ENCODE measurements at places on chromosomes 5 and 9.
A peak's percentile ranks its signal among the peaks of the same experiment; 100 is the strongest.

- DNase-seq = no peak
Measured at GRCh38 chr9:114465417-114465816, 39.9 kb downstream of the WHRN start.

GRCh38 chr9:111926421-111926875, 29.8 kb downstream of the UGCG start:
- peak; percentile 90 for DNase-seq

DNA sequence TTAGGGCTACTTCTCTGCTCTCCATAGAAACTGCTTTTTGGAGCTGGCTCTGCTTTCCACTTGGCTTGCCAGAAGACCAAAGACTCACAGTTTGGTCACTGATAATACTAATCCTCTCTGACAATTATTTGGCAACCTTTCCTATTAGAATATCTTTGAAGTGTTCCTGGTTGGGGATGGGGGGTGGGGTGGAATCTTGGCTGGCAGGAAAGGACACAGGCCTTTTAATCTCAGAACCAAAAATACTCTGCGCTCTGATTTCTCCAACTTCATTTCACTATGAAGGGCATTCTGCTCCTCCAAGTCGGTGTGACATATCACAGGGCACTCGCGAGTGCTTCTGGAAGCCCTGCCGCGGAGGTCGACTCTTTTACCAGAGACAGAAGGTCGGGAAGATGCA, 1329.0 kb upstream of the WWC1 start:
- DNase-seq = no peak

- DNase-seq = peak; percentile 70
Measured at GRCh38 chr5:172411484-172412072, 42.7 kb downstream of the SH3PXD2B start.

DNA sequence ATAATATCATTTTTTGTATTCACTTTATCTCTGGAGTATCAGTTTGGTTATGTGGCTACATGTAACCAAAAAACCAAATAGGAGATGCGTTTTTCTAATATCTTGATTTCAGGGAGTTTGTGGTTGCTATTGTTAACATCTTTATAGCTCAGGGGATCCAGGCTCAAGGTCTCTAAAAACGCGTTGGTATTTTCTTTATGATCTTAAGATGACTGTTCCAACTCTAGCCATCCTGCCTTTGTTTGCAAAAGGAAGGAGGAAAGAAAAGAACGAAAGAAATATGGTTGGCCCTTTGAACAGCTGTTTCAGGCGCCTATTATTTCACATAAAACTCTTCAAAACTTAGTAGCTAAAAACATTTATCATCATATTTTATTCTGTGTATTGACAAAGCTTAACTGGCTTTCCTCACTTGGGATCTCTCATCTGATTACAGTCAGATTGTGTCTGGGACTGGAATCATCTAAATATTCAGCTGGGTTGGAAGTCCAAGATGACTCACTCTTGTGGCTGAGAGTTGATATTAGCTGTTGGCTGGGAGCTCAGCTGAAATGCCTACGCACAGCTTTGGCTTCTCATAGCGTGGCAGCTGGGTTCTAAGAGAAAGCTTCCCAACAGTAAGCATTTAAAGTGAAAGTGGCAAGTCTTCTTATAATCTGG, 60.1 kb downstream of the FAM174A start:
- peak; percentile 90 for DNase-seq

DNA sequence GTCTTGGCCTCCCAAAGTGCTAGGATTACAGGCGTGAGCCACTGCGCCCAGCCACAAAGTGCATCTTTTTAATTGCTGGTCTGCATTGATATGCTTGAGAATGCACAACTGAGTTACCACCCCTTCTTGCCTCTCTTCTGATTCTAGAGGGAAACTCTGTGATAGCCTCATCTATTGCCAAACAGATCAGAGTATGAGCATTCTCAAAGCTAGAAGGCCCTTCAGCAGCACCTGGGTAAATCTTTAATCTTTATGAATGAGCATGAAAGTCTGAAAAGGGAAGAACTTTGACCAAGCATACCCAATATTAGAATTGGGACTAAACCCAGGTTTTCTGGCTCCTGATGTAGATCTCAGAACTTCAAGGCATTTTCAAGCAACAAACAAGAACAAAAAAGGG, 298.3 kb upstream of the TNC start:
- no peak for DNase-seq

- DNase-seq = peak; percentile 9
Measured at GRCh38 chr5:90803876-90804275, 245.3 kb downstream of the ADGRV1 start.

DNA sequence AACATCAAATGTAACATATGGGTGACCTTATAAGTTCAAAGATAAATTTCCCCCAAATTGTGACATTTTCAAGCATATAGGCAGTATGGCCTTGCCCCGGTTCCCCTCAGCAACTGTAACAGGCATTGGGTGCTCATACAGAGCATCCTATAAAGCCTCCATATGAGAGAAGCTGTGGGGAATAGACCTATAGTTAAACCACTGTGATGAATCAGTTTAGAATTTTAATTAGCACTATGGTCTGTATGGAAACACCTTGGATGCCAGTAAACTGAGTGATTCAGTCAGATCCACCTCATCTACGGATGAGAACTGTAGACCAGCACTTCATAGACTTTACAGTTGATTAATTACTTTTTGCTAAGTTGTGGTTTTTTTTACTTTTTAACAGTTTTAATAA, 79.4 kb downstream of the ERCC6L2 start:
- DNase-seq = no peak

DNA sequence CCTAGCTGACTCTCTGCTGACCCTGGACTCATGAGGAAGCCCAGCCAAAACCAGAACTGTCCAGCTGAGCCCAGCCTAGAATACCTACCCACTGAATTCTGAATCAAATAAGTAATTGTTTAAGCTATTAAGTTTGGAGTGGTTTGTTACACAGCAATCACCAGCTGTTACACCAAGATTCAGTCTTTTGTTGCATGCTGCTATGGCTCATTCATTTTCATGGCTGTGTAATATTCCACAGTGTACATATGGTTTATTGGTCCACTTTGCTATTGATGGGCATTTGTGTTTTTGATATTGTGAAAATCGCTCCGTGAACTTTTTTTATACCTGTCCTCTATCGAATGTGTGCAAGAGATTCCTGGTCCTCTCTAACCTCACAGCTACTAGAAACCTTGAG, 156.4 kb downstream of the FGF18 start:
- no peak for DNase-seq

GRCh38 chr5:40240111-40240510, 439.6 kb upstream of the PTGER4 start:
- DNase-seq = no peak

DNA sequence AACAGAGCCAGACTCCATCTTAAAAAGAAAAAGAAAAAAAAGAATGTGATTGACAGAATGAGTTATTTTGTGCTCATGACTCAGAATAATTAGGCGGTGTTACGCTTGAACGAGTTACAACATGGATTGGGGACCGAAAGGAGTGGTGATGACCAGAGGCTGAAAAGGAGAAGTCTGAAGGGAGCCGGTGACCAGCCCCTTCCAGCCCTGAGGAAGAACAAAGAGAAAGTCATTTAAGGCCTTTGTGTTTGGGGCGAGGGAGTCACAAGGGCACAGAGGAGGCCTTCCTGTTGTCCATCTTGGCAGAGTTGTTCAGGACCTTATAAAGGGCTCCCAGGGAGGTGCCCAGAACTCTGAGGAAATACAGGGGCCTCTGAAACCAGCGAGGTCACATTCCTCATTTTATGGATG, 131.6 kb downstream of the GOLPH3 start:
- no peak for DNase-seq

GRCh38 chr9:1125741-1126140, 75.6 kb downstream of the DMRT2 start:
- DNase-seq = peak; percentile 64

Measured in fibroblast of skin of abdomen (primary cell).